ENCODE measurements at places on chromosomes 12 and 14.

GRCh38 chr12:49864798-49865090 is 21.8 kb upstream of the BCDIN3D start:
- no peak for DNase-seq

DNA sequence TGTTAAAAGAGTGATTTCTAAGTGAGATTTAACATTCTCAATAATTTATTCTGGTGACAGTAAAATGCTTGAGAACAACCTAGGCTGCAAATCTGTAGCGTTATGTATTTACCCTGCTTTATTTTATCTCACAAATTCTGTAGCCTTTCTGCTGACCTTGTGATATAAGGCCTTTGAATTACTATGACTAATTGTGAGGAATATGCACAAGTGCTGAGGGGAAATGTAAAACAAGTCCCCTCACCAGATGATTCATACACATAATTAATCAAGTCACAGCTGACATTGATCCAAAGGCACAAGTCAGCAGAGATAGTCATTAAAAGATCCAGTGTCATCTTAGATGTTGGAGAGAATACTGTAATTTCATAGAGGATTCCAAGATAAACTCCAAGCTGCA is 992.7 kb upstream of the USP15 start:
- no peak for DNase-seq

DNA sequence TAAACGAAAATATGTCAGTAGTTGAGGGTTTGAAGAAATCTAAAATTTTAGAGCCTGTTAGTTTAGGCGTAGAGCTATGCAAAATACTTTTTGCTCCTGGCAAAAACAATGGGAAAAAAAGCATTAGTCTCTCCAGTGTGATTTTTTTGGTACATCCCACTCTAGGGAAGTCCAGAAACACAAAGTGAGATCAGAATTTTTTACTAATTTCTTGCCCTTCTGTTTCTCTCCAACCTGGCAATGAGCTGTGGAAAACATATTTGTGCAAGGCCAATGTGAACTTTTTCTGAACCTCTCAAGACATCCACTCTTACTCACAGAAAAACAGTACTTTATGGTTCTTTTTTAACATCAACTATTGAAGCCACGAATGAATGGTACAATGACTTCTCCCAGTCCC is 56.9 kb upstream of the DCN start:
- no peak for DNase-seq

DNA sequence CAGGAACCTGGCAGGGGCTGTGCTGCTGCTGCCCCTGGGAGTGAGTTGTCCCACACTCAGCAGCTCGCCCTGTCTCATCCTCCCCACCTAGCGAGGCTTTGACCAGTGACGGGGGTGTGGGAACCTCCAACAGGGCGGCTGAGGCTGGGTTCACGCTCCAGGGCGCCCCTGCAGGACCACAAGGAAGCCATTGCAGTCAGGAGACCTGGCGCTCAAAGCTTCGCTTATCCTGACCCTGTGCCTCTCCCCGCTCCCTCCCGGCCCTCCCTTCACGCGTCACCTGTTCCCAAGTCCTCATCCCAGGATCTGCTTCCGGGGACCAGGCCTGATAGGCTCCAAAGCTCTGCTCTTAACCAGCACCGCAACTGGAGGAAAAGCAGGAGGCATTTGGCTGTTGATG is 272.0 kb upstream of the SFSWAP start:
- no peak for DNase-seq

DNA sequence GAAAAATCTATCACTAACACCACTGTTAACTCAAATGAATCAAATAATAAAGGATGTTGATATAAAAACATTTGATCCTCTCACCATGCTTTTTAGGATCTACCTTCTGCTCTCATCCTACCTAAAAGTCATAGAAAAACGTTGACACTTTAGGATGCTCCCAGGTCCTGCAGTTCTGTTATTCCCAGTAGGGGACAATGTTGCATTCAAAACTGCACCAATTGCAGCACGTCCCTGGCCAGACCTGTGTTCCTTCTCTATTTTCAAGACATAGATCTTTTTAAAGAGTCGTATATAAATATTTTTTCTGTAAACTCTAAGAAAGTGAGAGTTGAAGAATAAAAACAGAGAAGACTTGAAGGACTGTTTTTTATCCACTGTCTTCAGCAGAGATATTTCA is 8.8 kb downstream of the AICDA start:
- DNase-seq, result no peak

GRCh38 chr12:54201001-54201794 is 12.4 kb upstream of the SMUG1 start:
- DNase-seq, result peak; percentile 37

GRCh38 chr14:48665077-48665784 is 920.9 kb downstream of the RPS29 start:
- DNase-seq, result no peak

- DNase-seq, result no peak
These were observed 12.1 kb downstream of the SERPINA1 start for GRCh38 chr14:94376108-94376975.

DNA sequence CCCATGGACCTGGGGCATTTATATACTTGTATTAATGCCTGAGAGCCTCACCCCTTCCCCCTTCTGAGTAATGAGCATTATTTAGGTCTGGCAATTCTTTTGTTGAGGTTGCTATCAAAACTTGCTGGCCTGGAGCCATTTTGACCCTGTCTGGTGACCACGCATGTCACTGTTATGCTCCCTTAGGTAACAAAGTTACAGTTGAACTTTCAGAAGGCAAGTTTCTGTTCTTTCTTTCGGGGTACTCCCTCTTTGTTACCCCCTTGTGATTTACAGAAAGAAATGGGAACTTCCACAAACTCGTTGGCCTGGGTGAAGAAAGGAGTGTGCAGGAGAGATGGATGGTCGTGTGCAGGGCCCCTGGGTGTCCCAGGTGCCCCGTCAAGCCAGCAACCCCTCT is 305.4 kb downstream of the DPF3 start:
- no peak for DNase-seq

DNA sequence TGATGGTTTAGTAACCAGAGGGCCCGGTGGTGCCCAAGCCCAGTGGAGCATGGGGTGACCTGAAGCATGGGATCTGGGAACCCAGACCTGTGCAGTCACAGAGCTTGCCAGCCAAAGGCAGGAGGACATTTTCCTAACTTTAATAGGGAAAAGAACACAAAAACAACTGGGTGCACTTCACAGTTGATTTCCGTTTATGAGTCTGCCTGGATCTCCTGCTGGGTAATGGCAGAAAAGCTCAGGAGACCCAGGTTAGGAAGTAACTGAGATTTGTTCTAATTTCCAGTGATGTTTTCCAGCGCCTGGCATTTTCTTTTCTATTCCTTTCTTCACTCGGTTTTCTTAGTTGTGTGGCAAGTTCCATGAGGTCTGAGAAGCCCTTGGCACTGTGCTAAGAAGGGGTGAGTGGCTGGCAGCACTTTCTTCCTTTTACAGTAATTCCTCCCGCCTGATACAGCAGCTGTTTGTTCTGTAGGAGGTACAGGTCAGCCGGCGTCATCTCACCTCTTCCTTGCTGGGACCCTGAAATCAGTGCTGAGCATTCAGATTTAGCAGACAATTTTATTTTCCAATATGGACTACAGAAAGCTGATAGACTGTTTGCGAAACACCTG is 5.1 kb downstream of the CACNA1C start:
- no peak for DNase-seq

GRCh38 chr12:68042212-68042699 is 53.0 kb downstream of the IFNG-AS1 start:
- DNase-seq, result no peak

- no peak for DNase-seq
These were observed 27.0 kb upstream of the CPM start for GRCh38 chr12:68959891-68960464.

Data from NCI-H2029 (cell line).